NCI-H187 treated with DMSO at 0.1 percent for 48 hours (cell line): ENCODE measurements at places on chromosomes 7 and 10.

DNA sequence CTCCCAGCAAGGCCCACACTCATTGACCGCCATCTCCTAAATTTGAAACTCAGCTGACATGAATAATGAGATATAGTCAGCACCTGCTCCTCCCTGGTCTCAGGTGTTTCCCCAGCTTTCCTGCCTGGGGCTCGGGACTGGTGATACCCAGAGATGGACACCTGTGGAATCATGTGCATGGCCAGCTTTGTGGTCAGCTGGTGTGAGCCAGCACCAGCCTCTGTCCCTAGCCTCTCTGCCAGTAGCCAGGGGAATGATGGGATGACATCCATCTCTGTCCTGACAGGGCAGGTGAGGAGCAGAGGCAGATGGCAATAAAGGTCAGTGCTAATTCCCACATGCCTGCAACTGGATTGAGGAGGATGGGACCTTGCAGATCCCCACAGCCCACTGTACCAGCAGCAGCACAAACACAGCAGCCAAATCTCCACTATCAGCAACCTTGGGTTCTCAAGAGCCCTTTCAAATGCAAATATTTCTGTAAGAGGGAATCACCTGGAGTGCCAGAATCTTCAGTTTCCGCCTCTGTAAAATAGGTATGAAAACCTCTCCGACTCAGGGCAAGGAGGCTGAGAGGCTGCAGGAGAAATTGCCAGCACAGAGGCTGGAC lies 329.2 kb upstream of the ZMIZ1 start:
- no peak for DNase-seq

GRCh38 chr7:86295526-86295925 lies 348.2 kb upstream of the GRM3 start:
- DNase-seq = no peak

DNA sequence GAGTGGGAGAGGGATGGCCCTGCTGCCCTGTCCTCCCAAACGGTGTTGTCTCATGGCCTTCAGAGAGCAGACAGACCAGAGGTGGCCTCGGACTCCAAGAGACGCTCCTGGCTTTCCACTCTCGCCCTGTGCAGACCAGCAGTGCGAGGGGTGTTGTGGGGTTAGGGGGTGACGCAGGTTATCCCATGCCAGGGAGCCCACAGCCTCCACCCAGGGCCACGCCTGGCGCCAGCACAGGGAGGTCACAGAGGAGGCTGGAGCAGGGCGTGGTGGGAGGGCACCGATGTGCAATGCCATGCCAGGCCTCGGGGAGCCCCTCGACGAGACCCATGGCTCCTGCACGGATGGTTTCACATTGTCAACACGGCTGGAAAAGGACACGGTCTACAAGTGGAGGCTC lies 52.1 kb downstream of the INPP5A start:
- no peak for DNase-seq

- no peak for DNase-seq
Observed at GRCh38 chr7:79770970-79771369, 317.5 kb upstream of the MAGI2 start.

DNA sequence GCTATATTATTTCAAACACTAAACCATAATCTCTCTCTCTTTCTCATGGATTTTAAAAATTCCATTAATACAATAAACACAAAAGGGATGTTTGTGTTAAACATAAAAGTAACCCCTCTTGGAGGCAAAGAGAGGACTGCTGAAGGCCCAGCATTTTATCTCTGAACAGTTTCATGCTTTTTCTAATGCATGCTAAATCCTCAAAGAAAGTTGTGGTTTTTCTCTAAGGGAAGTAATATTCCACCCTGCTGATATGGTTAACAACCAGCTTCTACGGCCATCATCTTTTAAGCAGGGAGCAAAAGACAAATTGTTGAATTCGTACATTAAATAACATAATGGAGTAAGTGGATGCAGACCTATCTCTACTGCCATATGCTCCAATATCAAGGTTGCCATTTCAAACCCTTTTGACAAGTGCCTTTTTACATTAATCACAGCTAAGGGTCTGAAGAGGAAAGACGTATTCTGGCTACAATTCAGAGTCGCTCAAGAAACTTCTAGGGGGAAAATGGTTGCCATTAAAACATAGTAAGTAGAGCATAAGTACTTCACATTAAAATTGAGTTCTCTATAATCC lies 103.1 kb downstream of the SLC25A13 start:
- DNase-seq = no peak

DNA sequence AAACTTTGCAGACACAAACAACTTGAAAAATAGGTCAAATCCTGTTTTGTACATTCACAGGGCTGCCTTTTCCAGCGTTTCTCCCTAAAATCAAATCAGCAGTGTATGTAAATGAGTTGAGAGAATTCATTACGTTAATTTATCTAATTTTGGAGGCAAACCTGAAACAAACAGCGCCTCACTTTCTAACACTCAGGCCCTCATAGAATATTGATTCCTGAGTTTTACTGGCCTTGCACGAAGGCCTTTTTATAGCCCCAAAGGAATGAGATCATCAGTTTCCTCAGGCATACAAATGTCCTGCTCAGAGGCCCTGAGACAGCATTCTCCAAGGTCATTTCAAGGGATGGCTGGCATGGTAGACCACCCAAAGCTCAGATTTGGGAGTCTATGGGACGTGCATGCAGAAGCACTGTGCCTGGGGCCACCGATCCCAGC lies 131.7 kb upstream of the CHST15 start:
- DNase-seq = no peak

DNA sequence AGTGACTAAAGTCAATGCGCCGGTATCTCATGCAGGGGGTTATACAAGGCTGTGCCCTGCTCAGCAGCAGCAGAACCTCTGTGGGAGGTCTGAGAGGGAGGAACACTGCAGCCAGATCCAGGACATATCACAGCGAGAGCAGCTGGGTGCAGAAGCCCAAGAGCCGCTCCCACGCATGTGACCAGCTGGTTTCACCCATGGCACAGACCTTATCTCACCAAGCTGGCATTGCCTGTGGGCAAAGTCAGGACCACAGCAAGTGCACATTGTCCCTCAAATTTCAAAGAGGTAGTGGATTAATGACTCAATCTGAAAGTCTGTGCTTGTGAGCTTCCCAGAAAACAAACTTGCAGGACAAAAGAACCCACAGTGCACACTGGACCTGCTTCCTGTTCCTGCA lies 31.6 kb upstream of the AKR1C1 start:
- DNase-seq = no peak

DNA sequence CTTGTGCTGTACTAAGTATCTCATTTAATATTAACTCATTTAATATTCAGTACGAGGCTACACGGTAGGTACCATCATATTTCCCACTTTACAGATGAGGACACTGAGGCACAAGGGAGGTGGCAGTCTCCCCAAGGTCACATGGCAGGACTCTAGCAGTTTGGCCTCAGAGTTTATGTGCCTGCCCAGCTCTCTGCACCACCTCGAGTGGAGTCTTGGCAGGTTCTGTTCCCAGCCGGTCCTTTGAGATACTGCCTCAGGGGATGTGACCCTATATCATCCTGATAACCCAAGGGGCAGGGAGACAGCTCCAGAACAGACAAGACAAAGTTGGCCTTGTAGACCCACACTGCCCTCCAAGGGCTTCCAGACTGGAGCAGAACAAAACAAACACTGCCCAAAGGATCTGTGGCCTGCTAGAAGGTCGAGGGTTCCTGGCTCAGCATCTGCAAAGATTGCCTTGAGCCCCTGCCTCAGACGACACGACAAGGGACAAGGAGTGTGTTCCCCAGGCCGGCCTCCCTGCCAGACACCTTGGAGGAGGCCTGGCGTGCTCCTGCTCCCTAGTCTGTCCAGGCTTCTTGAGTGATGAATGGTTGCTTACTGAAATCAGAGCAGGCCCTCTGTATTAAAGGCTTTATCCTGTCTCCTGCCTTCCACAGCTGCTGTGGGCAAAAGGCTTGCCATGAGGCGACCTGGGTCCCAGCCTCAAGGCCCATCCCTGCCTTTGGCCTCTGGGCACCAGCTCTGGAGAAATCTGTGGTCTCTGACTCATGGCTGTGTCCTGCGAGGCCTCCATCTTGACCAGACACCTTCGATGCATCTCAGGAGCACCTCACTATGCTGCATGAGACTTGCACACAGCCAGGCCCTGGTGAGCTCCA lies 3.9 kb upstream of the PWWP2B start:
- DNase-seq = no peak

GRCh38 chr7:103762877-103763276 lies 226.6 kb downstream of the RELN start:
- no peak for DNase-seq

- no peak for DNase-seq
Observed at GRCh38 chr10:11551916-11552602, 59.4 kb downstream of the USP6NL start.

GRCh38 chr7:14717816-14718215 lies 184.7 kb downstream of the DGKB start:
- no peak for DNase-seq

GRCh38 chr10:63583397-63583796 lies 62.2 kb downstream of the REEP3 start:
- no peak for DNase-seq
